Muscle of leg (tissue), 16 donors: ENCODE measurements at places on chromosomes 3 and 15.
A peak's percentile ranks its signal among the peaks of the same experiment; 100 is the strongest.

DNA sequence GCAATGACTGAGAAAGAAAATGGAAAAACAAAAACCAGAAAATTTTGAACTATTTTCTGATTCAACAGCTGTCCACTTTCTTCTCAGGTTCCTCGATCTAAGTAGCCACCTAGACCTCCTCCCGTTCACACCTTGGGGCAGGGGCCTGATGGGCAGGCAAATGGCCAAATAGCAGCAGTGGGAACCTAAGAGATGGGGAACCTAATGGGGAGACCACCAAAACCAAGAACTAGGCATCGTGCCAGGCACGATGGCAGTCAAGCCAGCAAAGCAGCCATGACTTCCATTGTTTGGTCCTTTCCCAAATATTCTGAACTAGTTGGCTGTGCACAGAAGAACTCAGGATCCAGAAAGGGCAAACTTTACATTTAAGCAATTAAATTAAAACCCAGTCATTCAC is 57.1 kb downstream of the CAPN7 start:
- no peak for DNase-seq

- DNase-seq: peak; percentile 35
Measured at GRCh38 chr15:89367485-89368451, 33.1 kb upstream of the POLG start.

- peak; percentile 30 for DNase-seq
Measured at GRCh38 chr3:108008931-108009639, 81.7 kb downstream of the CD47 start.

- DNase-seq: no peak
Measured at GRCh38 chr3:97872525-97873042, 50.8 kb downstream of the CRYBG3 start.

DNA sequence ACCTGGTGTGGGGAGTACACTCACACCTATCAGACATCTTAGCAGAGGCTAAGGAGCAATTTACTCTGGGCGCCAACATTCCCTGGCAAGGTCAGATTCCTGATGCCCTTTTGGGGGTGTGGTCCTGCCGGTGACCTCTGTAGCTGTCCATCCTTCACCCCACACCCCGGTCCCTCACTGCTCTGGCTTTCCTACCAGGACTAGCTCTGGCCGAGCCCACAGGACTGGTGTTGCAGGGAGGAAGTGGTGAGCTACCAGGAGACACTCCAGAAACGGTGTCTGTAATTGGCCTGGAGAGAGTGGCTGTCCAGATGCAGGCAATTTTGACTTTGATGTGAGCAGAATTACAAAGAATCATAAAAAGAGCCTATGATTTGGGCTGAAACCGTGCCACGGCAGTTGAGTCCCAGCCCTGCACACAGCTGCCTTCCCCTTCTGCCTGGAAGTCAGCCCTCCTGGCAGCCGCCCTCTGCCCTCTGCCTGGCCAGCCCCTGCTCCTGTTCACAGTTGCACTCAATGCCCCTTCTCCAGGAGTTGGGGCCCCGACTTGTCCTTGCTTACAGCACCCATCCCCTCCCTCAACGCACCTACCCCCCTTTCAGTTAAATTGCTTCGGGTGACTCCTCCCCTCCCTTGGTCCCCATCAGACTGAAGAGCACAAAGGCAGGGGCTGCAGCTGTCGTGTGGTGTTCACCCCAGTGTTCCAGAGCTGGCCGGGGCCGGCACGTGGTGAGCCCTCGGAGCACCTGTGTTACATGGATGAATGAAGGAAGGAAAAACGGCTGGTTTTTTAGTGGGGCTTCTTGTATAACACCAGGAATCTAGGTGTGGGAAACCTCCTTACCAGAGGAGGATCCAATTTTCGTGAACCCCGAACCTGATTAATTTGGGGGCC is 80.2 kb upstream of the TPM1 start:
- peak; percentile 57 for DNase-seq

DNA sequence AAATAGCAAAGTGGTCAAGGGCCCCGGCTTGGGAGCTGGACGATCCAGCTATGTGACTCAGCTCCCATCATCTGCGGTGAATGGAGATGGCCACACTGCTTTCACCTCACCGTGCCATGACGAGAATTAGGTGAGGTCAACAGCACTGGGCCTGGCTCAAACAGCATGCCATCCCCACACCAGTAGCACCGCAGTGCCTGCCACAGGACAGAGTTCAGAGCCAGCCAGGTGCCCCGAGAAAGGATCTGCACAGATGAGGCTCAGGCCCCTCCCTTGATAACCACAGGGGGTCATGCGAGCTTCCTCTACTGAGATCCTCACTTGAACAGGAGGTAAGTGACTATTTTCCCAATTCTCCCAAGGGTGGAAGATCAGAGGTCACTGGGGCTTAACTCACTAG is 29.4 kb downstream of the ZXDC start:
- no peak for DNase-seq

- peak; percentile 65 for DNase-seq
Measured at GRCh38 chr3:14467814-14468620, 65.6 kb downstream of the SLC6A6 start.

GRCh38 chr3:168336276-168336675 is 240.6 kb upstream of the GOLIM4 start:
- no peak for DNase-seq

GRCh38 chr3:140522653-140523380 is 155.0 kb upstream of the TRIM42 start:
- no peak for DNase-seq

GRCh38 chr3:129555616-129556357 is 12.8 kb downstream of the H1-8 start:
- no peak for DNase-seq

- DNase-seq: no peak
Measured at GRCh38 chr3:59299561-59299960, 249.7 kb upstream of the CFAP20DC start.

GRCh38 chr3:44905446-44906157 is 31.2 kb downstream of the TGM4 start:
- no peak for DNase-seq

DNA sequence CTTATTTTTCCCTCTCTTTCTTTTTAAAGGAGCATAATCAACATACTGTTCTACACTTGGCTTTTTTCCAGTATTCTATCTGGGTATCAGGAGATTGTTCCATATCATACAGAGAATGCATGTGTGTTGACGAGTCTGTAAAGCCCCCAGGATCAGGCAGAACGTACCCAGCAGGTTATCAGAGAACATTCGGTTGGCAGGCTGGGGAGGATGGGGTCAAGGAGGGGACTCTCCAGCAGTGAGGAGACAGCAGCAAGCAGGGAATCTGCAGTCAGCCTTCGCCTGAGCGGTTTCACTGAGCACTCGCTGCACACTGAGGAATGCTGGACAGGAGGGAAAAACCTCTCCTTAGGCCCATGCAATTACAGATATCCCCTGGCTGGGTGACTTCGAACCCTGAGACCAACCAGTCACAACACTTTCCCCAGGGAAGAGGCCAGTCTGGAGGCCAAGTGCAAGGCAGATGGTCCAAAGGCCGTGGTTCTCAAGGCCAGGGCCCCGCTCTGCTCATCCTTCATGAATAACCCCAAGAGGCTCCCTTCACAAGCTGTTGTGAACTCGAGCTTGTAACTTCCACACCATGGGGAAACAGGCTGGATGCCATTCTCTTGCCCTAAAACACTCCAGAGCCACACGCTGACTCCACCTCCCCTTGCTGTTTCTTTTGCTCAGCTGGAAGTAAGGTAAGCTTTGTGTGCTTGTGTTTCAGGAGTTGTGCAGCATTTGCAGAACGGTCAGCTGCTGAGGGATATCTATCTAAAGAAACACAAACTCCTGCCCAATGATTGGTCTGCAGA is 60.1 kb downstream of the PXYLP1 start:
- no peak for DNase-seq

- no peak for DNase-seq
Measured at GRCh38 chr15:75542386-75542797, 36.7 kb downstream of the PTPN9 start.

- DNase-seq: no peak
Measured at GRCh38 chr3:190319660-190320059, 2.6 kb downstream of the CLDN1 start.
